Fibroblast of upper back skin (primary cell): ENCODE measurements at places on chromosomes 6 and 20.

GRCh38 chr6:148926478-148926877, 179.6 kb downstream of the UST start:
- no peak for DNase-seq

GRCh38 chr20:50366270-50367103, 143.7 kb upstream of the PTPN1 start:
- peak; percentile 36 for DNase-seq

DNA sequence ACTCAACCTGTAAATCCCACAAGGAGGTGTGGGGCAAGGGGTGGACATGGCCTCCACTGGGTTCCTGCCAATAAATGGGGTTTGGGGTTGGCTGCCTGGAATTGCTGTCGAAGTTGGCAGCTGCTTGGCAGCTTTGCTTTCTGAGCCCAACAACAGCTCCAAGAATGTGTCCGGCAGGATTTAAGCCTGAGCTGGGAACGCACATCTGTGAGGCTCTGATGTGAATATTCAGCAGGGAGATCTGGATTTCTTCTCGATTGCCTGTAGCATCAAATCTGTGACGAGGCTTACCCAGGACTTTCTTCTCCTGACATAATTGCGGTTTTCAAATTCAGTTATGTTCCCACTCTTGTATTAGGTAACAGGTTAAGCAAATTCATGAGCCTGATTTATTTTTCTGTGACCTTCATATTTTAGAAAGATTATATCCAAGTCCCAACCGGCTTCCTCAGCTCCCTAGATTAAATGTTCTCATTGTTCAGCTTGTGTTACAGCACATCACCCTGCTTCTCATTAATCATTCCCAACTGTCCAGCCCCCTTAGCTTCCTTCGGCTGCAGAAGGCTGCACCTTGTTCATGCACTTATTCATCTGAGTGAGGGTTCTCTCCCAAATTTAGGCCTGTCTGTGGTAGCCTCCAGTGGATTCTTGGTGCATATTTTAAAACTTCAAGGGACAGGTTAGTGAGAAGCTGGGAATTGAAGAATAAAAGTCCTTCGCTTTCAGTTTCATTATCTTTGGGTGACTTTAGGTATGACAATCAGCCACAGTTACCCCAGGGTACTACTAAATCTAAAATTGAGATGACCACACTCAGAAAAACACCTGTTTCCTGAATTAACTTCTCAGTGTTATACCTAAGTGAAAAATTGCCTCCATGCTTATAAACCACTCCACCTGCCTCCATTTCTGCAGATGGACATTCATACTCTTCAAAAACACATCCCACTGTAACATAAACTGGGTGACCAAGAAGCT, 310.0 kb downstream of the ESR1 start:
- DNase-seq: peak; percentile 19

- DNase-seq: no peak
Observed at GRCh38 chr20:56217829-56218228, 30.7 kb upstream of the MC3R start.

GRCh38 chr6:74346936-74347535, 651.0 kb downstream of the CD109 start:
- DNase-seq: no peak

GRCh38 chr6:81075974-81076373, 676.5 kb downstream of the TENT5A start:
- DNase-seq: peak; percentile 29

DNA sequence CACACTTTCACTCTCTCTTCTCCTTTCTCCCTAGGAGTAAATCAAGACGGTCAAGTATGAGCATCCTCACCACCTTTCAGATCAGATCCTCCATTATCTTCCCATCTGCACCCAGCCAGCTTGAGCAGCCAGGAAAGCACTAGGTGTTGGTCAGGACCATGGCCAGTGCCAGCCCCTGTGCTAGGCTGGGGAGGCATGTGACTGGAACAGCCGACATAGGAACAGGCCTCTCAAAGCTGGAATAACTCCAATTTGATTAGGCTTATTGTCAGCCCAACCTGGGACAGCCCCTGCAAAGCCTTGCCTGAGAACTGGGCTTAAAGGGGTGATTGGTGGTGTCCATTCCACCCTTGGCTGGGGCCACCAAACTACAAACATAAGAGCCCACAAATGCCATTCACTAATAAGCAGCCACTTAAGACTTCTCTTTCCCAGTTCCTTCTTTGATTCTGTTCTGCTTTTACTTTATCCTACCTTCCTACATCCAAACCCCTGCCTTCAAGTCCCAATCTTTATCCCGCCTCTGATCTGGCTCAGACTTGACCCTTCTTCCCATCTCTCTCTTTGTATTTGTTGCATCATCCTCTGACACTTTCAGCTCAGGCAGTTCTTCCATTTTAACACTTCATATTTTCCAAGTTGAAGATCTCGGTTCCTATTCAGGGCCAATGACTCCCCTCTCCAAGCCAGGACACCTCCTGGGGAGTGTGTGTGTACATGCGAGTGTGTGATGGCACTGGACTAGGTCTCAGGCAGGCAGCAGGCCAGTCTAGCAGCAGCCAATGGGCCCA, 4.5 kb upstream of the TREM2 start:
- DNase-seq: peak; percentile 25

GRCh38 chr6:49609285-49609684, 27.4 kb downstream of the RHAG start:
- no peak for DNase-seq

GRCh38 chr20:36676701-36677421, 30.9 kb upstream of the SLA2 start:
- DNase-seq: no peak

DNA sequence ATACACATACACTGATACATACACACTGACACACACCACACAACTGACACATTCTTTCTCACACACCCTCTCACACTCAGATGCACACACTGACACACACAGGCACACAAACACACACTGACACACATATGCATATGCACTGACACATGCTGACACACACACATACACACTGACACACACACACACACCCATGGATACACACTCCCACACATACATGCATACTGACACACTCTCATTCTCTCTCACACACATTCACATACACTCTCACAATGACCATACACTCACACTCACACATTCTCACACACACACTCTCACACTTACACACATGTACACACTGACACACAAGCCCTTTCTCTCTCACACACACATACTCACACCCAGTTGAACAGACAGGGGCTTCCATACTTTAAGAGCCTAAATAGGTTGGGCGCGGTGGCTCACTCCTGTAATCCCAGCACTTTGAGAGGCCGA, 236.4 kb downstream of the LRFN2 start:
- DNase-seq: no peak

- DNase-seq: no peak
Observed at GRCh38 chr20:14478126-14478525, 140.7 kb upstream of the FLRT3 start.

DNA sequence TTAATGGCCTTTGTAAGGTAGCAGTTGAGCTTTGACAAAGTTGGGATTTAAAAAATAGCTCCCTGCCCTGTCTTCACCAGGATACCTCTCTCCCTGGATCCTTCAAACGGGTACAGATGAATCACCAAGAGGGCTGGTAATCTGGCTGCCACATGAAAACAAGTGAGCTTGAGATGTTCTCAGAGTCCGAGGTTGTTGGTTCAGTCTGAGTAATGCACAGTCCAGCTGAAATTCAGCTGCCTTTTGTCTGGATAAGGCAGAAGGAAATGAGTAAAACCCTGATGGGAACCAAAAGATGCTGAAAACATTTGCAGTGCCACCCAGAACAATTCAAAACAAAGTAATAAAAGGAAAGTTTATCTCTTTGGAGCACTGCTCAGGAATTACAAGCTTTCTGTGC, 86.8 kb downstream of the GJA1 start:
- DNase-seq: peak; percentile 88

DNA sequence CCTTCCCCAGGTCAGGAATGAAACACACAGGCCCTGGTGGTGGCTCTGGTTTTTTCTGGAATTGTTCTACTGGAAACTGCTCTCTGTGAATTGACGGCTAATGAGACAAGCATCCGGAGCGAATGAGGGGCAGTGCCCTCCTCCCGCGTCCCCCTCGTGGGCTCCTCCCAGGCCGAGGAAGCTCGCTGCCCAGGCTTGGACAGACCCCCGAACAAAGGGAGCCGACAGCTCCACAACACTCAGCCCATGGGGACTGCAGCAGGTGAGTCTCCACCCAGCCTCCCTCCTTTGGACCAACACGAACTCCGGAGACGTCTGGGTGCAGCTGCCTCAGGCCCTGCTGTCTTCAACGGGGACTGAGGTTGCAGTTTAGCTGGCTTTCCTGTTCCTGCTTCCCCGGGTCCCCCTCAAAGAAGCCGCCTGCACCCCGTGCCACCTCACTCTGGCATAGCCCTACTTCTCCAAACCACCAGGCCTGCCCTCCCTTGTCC, 31.3 kb upstream of the AFDN start:
- DNase-seq: no peak

DNA sequence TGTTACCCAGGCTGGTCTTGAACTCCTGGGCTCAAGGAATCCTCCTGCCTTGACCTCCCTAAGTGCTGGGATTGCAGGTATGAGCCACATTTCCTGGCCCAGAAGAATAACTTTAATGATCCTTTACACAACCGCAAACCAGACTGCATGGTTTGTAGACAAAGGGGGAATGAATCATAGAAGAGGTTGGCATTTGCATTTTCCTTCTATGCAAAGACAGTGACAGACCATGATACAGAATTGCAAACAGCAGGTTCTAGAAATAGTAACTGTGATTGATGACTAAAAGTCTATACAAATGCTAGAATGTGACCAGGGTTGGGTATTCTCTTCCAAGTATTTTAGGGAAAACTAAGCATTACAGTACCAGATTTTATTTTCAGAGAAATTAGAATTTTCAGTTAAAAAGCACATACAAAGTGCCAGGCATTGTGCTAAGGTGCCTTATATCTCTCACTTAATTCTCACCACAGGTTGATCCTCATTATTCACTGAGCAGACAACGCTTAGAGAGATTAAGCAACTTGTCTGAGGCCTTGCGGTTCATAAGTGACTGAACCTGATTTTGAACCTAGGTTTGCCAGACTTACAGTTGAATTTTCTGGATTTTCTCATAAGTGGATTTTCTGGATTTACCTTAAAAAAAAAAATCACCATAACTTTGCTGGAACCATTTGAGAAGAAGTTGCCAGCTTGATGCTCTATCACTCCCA, 146.6 kb downstream of the ZFAND3 start:
- peak; percentile 61 for DNase-seq

GRCh38 chr20:10064611-10065010, 29.8 kb downstream of the ANKEF1 start:
- DNase-seq: peak; percentile 76

- DNase-seq: peak; percentile 60
Observed at GRCh38 chr20:16803965-16804792, 56.0 kb downstream of the OTOR start.

DNA sequence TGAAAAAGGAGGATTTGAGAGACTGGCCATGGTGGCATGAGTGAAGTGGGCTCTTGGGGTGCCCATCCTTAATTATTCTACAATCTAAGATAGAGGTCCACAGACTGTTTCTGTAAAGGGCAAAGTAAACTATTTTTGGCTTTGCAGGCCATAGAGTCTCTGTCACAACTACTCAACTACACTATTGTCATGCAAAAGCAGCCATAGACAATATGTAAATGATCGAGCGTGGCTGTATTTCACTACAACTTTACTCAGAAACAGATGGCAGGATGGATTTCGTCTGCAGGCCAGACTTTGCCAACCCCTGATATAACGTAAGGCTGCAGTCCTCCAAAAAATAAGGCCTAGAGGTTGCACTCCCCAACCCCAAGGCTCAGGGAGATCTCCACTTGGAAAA, 58.2 kb upstream of the NAA20 start:
- DNase-seq: no peak

GRCh38 chr20:35899064-35899463, 55.2 kb downstream of the SCAND1 start:
- no peak for DNase-seq

- DNase-seq: no peak
Observed at GRCh38 chr6:168370310-168370991, 50.9 kb upstream of the DACT2 start.

DNA sequence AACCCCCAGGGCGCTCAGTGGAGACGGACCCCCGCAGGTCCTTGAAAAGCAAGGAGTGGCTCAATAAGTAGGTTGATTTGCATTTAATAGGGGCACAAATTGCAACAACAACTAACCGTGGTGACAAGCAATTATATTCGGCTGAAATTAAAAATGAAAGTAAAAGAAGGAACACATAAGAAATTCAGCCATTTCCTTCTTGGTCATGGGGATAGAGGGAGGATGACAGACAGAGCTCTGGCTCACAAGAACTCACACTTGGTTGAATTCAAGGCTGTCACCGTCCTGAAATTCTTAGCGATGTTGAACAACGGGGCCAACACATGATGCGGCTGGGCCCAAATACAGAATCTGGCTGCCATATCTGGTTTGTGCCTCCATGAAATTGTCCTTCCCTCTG, 129.0 kb downstream of the EDN3 start:
- no peak for DNase-seq

DNA sequence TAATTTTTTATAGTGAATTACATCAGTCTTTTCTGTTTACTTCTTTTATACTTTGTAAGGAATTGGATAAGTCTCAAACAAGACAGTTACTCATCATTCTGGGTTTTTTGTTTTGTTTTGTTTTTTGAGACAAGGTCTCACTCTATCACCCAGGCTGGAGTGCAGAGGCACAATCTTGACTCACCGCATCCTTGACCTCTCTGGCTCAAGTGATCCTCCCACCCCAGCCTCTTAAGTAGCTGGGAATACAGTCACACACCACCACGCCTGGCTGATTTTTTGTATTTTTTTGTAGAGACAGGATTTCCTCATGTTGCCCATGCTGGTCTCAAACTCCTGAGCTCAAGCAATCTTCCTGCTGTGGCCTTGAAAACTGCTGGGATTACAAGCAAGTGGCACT, 524.3 kb downstream of the EYS start:
- DNase-seq: no peak

DNA sequence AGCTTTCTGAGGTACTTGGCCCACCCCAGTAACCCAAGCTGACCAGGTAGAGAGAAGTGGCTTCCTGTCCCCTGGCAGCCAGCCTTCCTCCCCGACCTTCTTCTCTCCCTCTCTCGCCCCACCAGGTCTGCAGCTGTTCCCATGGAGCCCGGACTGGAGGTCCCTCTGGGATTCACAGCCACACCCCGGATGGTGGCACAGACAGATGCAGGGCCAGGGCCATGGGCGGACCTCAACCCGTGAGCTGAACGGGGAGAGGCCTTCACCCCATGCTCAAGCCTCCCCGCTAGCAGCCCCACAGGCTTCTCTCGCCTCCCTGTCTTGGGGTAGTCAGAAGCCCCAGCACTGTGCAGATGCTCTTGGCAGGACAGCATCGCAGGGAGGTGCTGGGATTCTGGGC, 41.3 kb downstream of the CPXM1 start:
- no peak for DNase-seq

GRCh38 chr20:37337208-37337991, 8.5 kb upstream of the SRC start:
- no peak for DNase-seq

DNA sequence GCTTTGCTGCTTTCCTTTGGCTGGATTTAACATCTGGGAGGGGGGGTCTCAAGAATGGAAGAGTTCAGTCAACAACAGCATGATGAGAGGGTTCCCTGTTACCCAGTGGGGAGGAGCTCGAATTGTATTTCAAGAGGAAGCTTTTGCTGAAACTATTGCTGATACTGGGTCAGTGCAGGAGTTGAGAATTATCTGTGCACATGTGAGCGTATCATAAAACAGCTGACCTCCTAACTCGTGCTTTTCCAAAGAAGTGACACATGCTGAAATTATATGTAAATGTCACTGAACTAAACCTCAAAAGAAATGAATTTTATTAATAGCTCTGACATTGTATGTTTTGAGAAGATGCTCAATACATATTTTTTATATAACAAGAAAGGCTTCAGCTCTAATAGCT, 96.3 kb downstream of the PHF3 start:
- peak; percentile 7 for DNase-seq
